Effector CD8-positive, alpha-beta T cell (primary cell): ENCODE measurements at places on chromosomes 1 and 21.

- no peak for DNase-seq
These were observed 20.9 kb upstream of the UBL4B start for GRCh38 chr1:110091381-110091780.

GRCh38 chr1:25123551-25123950 lies 108.8 kb downstream of the SYF2 start:
- no peak for DNase-seq

DNA sequence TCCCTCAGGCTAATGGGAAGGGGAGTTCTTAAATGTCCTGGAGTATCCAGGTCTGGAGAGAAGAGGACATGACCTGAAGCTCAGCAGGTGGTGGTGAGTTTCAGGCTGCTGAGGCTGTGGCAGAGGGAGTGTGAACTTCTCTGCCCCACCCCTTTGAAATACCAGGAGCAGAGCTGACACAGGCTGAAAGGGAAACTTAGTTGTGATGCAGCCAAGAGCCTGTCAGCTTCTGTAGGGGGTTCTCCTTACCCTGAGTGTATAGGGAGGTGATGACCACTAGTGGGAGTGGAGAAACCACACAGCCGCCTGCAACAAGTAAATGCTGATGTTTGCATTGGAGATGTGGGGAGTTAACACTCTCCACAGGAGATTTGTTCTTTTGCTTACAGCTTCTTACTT lies 152.3 kb downstream of the FCRL5 start:
- no peak for DNase-seq

DNA sequence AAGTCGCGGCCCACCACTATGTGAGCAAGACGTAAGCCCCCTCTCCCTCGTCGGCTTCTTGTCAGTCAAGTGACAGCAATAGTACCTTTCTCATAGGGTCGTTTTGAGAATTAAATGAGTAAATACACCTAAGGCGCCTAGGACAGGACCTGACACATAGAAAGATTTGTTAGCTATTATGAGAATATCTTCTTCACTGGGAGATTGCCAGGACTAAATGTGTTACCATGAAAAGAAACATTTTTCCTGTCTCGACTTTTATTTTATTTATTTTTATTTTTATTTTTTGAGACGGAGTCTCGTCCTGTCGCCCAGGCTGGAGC lies 798 bp downstream of the PMF1 start:
- no peak for DNase-seq

DNA sequence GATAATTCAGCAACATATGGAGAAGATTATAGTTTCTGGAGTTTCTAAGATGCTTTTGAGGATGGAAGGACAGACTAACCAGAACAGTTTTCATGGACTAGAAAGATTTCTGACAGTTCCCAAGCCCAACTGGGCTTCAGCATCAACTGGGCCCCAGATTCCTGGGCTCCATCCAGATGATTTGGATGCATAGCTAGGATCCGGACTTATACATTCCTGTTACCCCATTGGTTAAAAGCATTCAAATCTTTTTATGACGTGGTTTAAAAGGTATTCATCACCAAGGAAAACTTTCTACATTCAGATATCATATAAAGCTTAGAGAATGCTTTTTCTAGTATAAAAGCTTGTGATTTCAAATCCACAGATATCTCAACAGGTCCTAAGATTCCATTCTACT lies 29.7 kb downstream of the TSHB start:
- no peak for DNase-seq

DNA sequence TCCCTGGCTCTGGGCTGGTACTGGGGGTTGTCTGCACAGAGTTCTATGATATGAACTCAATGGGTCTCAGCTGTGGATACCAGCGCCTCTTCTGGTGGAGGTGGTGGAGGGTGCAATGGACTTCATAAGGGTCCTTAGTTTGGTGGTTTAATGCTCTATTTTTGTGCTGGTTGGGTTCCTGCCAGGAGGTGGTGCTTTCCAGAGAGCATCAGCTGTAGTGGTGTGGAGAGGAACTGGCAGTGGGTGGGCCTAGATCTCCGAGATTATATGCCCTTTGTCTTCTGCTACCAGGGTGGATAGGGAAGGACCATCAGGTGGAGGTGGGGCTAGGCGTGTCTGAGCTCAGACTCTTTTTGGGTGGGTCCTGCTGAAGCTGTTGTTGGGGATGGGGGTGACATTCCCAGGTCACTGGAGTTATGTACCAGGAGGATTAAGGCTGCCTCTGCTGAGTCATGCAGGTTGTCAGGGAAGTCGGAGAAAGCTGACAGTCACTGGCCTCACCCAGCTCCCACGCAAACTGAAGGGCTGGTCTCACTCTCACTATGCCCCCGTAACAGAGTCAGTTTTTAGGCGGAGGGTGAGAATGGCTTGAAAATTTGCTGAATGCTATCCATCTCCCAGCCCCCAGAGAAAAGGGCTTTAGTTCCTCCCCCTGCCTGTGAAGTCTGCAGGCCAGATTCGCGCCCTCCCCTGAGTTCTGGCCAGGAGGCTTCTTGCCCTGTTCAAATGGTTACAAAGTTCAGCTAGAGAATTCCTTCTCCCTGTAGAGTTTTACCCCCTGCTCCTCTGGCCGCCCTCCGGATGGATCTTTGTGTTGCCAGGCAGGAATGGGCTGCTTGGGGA lies 902.9 kb downstream of the LTN1 start:
- DNase-seq = no peak

DNA sequence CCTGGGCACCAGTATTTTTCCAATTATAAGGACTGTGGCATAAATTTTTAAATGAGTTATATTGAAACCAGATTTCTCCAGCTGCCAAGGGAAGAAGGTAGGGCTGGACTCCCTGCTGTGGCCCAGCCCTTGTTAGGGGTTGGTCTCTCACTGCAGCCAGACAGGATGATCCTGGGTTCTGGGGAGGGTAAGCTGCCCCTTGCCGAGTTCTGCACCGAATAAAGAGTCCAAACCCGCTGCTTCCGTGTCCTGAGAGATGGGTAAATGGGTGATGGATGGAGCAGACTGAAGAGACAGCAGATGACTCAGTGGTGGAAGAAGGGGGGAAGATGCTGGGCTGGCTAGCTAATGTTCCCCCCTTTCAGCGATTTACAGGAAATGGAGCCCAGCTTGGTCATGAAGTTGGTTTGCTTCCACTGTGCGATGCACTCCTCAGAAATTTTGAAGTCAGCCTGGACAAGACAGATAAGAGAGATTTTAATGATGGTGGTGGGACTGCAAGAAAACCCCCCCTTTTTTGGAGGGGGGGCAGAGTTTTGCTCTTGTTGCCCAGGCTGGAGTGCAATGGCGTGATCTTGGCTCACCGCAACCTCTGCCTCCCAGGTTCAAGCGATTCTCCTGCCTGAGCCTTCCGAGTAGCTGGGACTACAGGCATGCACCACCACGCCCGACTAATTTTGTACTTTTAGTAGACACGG lies 41.4 kb downstream of the YARS1 start:
- DNase-seq = no peak

DNA sequence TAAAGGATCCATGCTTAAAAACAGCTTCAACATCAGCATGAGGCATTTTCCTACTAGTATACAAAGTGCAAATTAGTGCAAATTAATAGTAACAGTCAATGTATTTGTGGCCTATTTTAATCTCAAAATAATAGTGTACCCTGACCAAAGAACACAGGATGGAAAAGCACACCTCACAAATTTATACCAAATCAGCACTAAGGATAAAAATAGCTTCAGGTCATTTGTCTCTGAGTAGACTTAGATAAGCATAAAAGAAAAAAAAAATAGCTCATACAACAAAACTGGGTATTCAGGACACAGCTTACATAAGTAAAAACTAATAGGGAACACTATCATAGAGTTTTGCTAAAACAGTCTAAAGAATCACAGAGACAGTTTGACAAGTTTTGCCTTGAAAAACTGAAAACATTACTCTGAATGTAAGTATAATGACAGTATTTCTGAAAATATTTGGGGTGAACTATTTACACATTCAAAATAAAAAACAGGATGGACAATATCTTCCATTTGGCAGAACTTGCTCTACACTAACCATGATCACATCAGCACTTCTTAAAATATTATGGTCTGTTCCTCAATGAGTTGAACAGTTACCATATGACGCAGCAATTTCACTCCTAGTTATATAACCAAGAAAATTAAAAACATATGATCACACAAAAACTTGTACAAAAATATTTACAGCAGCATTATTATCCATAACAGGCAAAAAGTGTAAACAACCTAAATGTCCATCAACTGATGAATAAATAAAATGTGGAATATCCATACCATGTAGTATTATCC lies 46.3 kb downstream of the RNF115 start:
- no peak for DNase-seq

DNA sequence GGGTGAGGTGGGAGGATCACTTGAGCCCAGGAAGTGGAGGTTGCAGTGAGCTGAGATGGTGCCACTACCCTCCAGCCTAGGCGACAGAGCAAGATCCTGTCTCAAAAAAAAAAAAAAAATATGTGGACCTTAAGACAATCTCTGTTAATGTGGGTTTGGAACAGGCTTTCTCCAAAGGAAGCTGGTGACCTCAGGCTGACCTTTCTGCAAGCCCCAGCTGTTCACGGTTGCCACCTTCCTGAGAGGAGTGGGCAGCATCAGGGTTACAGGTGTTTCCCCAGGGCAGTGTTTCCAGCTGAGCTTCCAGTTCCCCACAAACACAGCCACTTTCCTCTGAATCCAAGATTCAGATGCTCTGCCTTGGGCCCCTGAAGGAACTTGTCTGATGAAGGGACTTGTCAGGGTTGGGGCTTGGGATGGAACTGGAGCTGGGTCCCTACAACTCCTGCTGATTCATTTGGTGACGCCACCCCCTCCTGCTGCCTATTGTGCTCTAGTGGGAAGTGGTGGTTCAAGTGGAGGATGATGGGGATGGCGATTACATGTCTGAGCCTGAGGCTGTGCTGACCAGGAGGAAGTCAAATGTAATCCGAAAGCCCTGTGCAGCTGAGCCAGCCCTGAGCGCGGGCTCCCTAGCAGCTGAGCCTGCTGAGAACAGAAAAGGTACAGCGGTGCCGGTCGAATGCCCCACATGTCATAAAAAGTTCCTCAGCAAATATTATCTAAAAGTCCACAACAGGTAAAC lies 1.9 kb downstream of the ZBTB48 start:
- DNase-seq = no peak

- no peak for DNase-seq
These were observed 149.9 kb downstream of the SYF2 start for GRCh38 chr1:25082216-25082899.

DNA sequence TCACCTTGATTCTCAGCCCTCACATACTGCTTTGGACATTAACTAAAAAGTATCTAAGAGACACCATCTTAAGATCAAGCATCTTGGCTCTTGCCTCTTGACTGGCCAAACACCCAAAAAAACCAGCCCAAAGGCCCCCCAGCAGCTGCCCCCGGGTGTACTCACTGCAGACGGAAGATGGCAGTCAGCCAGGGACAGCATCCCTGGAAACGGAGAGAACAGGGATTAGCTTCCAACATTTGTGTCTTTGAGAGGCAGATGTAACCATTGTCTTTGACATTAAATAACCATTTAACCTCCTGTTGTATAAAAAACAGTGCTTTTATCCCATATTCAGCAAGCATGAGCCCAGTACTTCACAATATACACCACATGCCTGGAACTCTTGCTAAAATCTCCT lies 11.3 kb downstream of the TMEM63A start:
- DNase-seq = no peak

DNA sequence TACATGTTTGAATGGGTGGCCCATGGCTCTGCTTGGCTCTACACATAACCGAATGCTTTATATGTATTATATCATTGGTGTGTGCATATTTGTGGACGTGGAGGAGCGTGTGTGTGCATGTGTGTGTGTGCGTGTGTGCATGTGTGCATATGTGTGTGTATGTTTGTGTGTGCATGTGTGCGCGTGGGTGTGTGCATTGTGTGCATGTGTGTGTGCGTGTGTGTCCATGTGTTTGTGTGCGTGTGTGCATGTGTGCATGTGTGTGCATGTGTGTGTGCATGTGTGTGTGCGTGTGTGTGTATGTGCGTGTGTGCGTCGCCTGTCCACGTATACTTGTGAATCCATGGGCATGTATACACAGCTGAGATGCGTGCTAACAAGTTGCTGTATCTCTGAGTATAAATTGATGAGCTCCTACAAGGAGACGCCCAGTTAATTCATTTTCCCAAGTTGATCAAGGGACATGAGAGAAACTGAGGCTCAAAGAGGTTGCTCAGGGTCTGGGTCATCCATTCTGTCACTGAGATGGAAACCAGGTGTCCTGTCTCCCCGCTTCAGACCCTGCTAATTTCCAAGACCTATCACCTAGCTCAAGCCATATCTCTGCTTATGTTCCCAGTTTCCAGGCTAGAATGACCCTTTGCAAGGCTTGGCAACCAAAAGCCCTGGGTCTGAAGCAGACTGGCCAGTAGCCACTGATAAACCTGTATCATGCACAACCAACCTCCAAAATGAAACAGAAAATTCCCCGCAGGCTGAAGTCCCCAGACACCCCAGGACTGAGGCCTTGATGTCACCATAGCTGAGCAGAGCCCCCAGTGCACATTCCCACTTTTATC lies 2.8 kb upstream of the CTRC start:
- DNase-seq = no peak

DNA sequence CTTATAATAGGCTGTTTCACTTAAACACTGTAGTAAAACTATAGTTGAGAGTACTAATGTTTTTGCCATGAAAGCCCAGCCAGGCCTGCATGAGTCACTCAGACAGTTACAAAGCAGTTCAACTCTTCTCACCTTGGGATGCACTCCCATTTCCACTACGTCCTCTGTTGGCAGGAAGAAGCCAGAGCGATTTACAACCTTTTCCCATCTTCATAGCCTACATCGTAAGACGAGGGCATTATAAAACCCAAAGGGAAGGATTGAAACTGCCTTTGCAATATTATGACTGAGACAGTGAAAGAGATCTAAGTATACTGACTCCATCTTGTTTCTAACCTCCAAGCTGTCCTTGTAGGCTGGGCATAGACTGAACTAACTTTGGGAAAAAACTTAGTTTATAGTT lies 71.8 kb upstream of the CSF1 start:
- DNase-seq = no peak

DNA sequence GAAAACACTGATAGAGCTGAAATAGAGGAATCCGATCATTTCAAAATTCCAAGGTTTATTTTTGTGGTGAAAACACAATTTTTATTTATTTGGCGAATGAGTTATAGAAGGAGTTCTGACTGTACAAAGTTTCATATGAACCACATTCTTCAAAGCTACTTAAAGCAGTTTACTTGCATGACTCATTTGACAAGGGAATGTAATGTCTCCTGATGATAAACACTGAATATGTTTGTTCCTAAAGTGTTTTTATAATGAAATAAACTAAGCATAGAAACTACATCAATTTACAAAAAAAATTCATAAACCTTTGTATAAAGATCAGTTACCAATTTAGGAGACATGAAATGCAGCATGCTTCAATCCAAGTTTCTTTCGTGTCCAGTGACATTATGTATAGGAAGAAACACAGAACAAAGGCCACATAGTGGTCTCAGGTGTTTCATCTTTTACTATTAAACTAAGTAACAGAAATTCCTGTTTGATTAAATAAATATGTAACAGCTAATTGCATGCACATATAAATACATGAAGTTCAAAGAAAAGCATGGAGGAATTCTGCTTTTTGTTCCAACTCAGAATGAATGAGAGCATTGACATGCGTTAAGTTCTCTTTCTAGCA lies 2.5 kb downstream of the PRKACB start:
- no peak for DNase-seq

GRCh38 chr1:157495285-157495684 lies 57.0 kb downstream of the FCRL5 start:
- no peak for DNase-seq
